ENCODE measurements at places on chromosomes 12 and 14. TPM values are rescaled to one million over a fixed set of nuclear protein-coding genes. Genes with fewer than 3 reads are reported as not detected.

The FITM1 gene
- polyA plus RNA-seq: 16.1 TPM

DNA sequence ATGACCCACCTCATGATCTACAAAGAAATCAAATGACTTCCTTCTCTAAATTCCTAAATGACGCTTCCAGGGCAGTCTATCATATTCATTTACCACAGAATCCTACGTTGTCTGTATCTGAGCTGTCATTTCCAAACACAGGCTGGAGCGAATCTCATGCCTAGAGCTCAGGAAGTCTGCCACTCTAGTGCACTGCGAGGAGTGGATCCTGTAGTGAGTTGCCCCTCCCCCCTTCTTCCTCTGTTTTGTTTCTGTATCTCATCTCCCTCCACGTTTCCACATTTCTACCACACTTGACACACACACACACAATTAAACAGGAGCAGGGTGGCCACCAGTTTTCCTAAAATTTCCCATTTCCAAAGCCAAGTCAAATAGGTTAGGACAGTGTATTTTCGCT is 415.4 kb upstream of the PRICKLE1 start:
- no peaks in the 10 kb centered on the region for H3K36me3 ChIP-seq
- no peaks in the 10 kb centered on the region for H3K27me3 ChIP-seq
- no peak overlapping the region for H3K27ac ChIP-seq
- no peaks in the 10 kb centered on the region for H3K4me1 ChIP-seq

DNA sequence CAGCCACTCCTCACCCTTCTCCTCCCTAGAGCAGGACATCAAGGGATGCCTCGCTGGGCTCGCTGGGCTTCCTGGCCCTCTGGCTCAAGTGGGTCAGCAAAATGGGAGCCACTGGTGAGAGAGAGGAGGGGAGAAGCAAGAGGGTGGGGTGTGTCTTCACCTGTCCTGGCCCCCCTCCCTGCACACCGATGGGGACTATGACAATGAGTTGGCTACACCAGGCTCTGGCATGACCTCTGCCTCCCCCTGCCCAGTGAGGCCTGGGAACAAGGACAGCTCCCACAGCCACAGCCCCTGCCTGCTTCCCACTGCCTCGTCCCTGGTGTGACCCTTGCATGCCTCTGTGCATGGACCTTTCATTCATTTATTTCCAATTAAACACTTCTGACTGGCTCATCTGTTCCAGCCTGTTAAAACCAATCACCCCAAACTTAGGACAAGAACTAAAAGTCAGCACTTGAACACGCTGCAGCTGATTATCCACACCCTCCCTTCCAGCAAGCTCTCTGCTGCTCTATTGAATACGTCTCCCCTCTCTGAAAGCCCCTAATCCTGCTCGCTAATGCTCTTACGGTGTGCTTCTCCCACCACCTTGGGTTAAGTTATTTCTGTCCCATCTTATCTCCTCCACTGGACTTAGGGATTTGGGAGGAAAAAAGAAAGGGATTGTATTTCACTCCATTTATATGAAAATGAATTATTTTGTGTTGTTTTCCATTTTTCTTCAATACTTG is 5.8 kb upstream of the PPP2R5C start:
- H3K4me3 ChIP-seq: no peak overlapping the region
- peaks cover 4% of the 10 kb centered on the region for H3K4me1 ChIP-seq
- no peak for DNase-seq
- no peak overlapping the region for H3K27ac ChIP-seq
- no peaks in the 10 kb centered on the region for H3K27me3 ChIP-seq
- H3K36me3 ChIP-seq: no peaks in the 10 kb centered on the region

- H3K27me3 ChIP-seq: no peaks in the 10 kb centered on the region
- H3K4me1 ChIP-seq: no peaks in the 10 kb centered on the region
- H3K4me3 ChIP-seq: no peak overlapping the region
- no peak overlapping the region for H3K27ac ChIP-seq
- no peak for DNase-seq
- H3K36me3 ChIP-seq: peaks cover 7% of the 10 kb centered on the region
These were observed 7.3 kb downstream of the MYG1 start for GRCh38 chr12:53306826-53307225.

- H3K4me3 ChIP-seq: no peak overlapping the region
- no peak for DNase-seq
- H3K27me3 ChIP-seq: no peaks in the 10 kb centered on the region
- no peaks in the 10 kb centered on the region for H3K4me1 ChIP-seq
These were observed 179.0 kb downstream of the FOXN3 start for GRCh38 chr14:89237921-89238529.

DNA sequence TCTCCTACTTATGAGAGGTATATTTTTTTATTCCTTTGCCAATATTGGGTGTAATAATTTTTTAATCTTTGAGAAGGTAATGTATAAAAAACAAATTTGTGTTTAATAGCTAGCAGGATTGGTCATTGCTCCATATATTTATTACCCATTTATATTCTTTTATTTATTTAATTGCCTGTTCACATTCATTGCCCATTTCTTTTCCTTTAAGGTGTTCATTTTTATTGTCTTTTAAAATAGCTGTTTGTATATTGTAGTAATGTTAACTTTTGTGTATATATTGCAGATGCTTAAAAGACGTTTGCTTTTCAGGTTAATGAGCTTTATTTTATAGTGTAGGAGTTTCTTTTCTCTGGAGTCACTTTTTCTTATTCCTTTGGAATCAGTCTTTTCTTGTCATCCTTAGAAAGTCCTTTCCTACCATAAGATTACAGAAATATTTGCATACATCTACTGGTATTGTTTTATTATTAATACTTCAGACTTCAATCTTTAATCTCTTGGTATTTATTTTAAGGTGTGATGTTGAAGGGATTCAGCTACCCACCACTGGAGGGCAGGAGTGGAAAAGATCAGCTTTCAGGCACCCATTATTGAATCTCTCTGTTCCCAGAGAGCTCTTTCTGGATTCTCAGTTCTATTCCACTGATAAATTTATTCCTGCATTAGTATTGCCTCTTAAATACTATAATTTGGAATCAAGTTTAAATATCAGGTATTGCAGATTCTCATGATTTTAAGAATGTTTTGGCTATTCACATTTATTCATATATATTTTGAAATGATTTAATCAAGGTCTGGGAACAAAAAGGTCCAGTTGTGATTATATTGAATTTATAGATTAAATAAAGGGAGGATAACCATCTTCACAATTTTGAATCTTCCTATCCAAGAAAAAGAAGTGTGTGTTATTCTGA is 17.3 kb downstream of the PPM1A start:
- no peaks in the 10 kb centered on the region for H3K27me3 ChIP-seq
- no peak overlapping the region for H3K4me3 ChIP-seq
- DNase-seq: no peak

The GPR65 gene
- polyA plus RNA-seq: 1.0 TPM

The IFNG-AS1 gene
- polyA plus RNA-seq: 0.24 TPM

- H3K27ac ChIP-seq: peak overlapping the region; percentile 60
- peaks cover 62% of the 10 kb centered on the region for H3K4me1 ChIP-seq
- no peaks in the 10 kb centered on the region for H3K27me3 ChIP-seq
- DNase-seq: no peak
- H3K4me3 ChIP-seq: no peak overlapping the region
- no peaks in the 10 kb centered on the region for H3K36me3 ChIP-seq
These were observed 25.7 kb downstream of the NUAK1 start for GRCh38 chr12:106113042-106113441.

- no peak overlapping the region for H3K27ac ChIP-seq
- H3K27me3 ChIP-seq: no peaks in the 10 kb centered on the region
- no peaks in the 10 kb centered on the region for H3K36me3 ChIP-seq
- DNase-seq: no peak
- no peaks in the 10 kb centered on the region for H3K4me1 ChIP-seq
These were observed 27.2 kb downstream of the GLT8D2 start for GRCh38 chr12:104022786-104023185.

GRCh38 chr12:66697404-66697803 is 18.5 kb upstream of the GRIP1 start:
- no peak overlapping the region for H3K4me3 ChIP-seq
- H3K27ac ChIP-seq: no peak overlapping the region
- H3K36me3 ChIP-seq: no peaks in the 10 kb centered on the region
- H3K27me3 ChIP-seq: no peaks in the 10 kb centered on the region
- no peak for DNase-seq

- H3K4me3 ChIP-seq: no peak overlapping the region
- H3K27ac ChIP-seq: no peak overlapping the region
- no peaks in the 10 kb centered on the region for H3K4me1 ChIP-seq
- no peak for DNase-seq
These were observed 464.6 kb downstream of the ADAMTS20 start for GRCh38 chr12:43087195-43088091.

DNA sequence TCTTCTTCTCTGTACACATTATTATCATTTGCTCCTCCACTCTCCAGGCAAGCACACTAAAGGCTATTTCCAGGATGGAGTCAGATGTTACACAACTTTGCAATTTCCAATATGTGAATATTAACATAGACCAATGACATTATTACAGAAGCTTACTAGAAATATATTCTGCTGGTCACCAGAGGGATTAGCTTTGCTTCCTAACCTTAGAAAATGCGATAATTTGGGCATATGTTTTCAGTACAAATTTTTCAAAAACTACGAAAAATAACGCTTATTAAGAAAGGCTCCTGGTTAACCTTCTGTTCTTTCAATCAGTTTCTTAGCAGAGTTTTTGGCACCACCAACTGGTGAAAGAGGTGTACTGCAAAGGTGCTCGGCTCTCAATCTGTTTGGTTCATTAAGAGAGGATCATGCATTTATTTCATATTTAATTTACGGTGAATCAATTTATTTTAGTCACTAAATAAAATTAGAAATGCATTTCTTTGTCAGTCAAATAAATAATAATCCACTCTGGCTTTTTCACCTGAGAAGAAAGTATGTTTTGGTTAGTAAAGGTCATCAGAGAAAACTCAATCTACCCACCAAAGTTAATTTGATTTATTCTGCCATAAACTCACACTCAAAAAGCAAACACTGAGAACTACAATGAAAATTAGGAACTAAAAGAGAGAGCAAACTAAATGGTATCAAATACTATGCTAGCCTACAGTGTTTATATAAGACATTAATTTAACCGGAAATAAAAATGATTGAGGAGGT is 39.2 kb downstream of the EFCAB11 start:
- H3K27ac ChIP-seq: peak overlapping the region; percentile 43
- DNase-seq: peak; percentile 60
- H3K36me3 ChIP-seq: no peaks in the 10 kb centered on the region
- H3K4me3 ChIP-seq: peak overlapping the region; percentile 26
- no peaks in the 10 kb centered on the region for H3K4me1 ChIP-seq

GRCh38 chr12:2451025-2451424 is 343.7 kb upstream of the FKBP4 start:
- H3K36me3 ChIP-seq: no peaks in the 10 kb centered on the region
- H3K27ac ChIP-seq: no peak overlapping the region
- no peak for DNase-seq
- H3K27me3 ChIP-seq: no peaks in the 10 kb centered on the region
- H3K4me3 ChIP-seq: no peak overlapping the region

GRCh38 chr14:31071151-31071550 is 45.0 kb upstream of the STRN3 start:
- no peak overlapping the region for H3K4me3 ChIP-seq
- DNase-seq: no peak
- no peaks in the 10 kb centered on the region for H3K36me3 ChIP-seq
- H3K4me1 ChIP-seq: no peaks in the 10 kb centered on the region
- no peaks in the 10 kb centered on the region for H3K27me3 ChIP-seq
- no peak overlapping the region for H3K27ac ChIP-seq

The DLK1 gene
- polyA plus RNA-seq: 1.8 TPM

The TBX3 gene
- 26.8 TPM for polyA plus RNA-seq

DNA sequence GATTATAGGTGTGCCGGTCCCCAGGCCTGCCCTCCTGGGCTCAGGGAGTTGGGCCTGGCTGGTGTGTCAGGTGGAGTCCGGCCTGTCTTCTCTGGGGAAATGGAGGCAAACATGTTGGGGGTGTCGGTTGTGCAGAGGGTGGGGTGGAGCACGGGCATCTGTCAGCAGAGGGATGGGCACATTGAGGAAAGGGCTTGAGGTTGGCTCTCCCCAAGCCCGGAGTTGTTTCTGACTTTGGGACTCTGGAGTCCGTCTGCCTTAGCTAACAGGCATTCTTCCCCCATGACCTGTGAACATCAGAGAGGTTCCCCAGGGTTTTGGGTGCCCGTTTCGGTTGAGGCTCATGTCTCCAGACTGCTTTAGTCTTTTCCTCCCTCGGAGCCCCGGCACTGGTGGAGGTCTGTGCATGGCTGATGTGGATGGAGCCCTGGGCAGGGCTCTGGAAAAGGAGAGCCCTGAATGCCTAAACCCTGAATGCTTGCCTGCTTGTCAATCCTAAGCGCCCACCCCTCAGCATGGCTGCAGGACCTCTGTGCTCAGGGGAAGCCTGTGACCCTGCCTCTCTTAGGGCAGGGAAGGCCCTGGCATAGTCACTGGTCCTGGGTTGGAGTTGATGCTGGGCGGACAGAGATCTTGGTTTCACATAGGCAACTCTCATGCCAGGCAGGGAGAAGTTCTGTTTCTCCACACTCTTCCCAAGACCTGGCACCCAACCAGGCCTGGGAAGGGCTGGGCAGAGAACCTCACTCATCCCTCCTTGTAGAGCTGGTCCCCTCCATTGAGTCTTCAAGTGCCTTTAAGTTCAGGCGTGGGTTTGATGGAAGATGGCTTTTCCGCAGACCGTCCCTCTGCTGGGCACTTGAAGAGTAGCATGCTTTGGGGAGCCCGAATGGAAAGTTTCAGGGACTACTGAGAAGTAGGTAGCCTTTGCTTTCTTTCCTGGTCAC is 12.9 kb downstream of the NYNRIN start:
- H3K27ac ChIP-seq: no peak overlapping the region
- no peaks in the 10 kb centered on the region for H3K27me3 ChIP-seq
- no peak overlapping the region for H3K4me3 ChIP-seq
- H3K36me3 ChIP-seq: peaks cover 11% of the 10 kb centered on the region

GRCh38 chr12:28574746-28575592 is 384.7 kb downstream of the CCDC91 start:
- peaks cover 11% of the 10 kb centered on the region for H3K4me1 ChIP-seq
- no peak overlapping the region for H3K4me3 ChIP-seq
- H3K27me3 ChIP-seq: no peaks in the 10 kb centered on the region
- no peaks in the 10 kb centered on the region for H3K36me3 ChIP-seq
- no peak for DNase-seq
- H3K27ac ChIP-seq: peak overlapping the region; percentile 80

The GDF3 gene
- not detected for polyA plus RNA-seq

- H3K36me3 ChIP-seq: no peaks in the 10 kb centered on the region
- no peak for DNase-seq
- H3K27me3 ChIP-seq: no peaks in the 10 kb centered on the region
These were observed 154.4 kb downstream of the FUT8 start for GRCh38 chr14:65566820-65567522.

The PZP gene
- 2.9 TPM for polyA plus RNA-seq

GRCh38 chr14:52850451-52850909 is 59.1 kb upstream of the GNPNAT1 start:
- H3K4me3 ChIP-seq: no peak overlapping the region
- H3K27me3 ChIP-seq: no peaks in the 10 kb centered on the region
- no peak overlapping the region for H3K27ac ChIP-seq
- DNase-seq: no peak
- peaks cover 20% of the 10 kb centered on the region for H3K4me1 ChIP-seq

The UNG gene
- polyA plus RNA-seq: 14.1 TPM

- no peaks in the 10 kb centered on the region for H3K27me3 ChIP-seq
- DNase-seq: no peak
- H3K27ac ChIP-seq: no peak overlapping the region
- no peaks in the 10 kb centered on the region for H3K36me3 ChIP-seq
These were observed 27.2 kb downstream of the RNFT2 start for GRCh38 chr12:116765271-116765670.
